ENCODE measurements at places on chromosomes 5 and 9.

DNA sequence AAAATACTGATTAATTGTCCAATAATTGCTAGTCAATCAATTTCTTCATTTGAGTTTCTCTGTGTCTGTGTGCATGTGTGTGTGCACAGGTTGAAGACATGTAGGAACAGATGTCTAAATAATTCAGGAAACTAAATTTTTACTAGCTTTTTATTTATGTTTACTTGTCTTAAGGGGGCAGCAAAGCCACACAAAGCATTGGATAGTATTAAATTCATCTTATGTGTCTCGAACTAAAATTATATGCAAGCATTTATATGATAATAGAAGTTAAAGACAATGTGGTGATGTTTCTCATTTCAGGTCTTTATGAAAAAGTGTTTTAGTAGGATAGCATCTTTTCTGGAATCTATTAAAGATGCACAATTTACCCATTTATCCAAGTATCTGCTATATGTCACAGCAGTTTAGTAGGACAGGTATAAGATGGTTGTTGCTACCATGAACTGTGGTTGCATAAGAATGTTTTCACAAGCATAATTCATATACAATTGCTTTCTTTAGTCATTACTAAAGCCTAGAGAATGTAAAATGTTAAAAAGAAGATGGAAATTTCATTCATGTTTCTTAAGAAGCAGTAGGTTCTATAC, 784.6 kb upstream of the NUDT12 start:
- DNase-seq = peak; percentile 10

- DNase-seq = no peak
Observed at GRCh38 chr5:191949-192690, 825 bp downstream of the LRRC14B start.

DNA sequence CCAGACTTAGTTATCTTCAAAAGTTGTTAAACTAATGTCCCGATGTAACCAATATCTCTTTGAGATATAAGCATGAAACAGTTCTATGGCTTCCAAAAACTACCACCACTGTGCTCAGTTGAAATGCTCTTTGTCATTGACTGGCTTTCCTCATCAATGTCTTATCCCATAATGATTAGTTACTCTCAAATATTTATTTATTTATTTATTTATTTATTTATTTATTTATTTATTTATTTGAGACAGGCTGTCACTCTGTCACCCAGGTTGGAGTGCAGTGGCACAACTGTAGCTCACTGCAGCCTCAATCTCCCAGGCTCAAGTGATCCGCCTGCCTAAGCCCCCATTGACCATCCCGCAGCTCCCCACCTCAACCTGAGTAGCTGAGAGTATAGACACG, 28.0 kb upstream of the MLLT3 start:
- no peak for DNase-seq

- DNase-seq = no peak
Observed at GRCh38 chr5:63768221-63768620, 194.0 kb downstream of the HTR1A start.

DNA sequence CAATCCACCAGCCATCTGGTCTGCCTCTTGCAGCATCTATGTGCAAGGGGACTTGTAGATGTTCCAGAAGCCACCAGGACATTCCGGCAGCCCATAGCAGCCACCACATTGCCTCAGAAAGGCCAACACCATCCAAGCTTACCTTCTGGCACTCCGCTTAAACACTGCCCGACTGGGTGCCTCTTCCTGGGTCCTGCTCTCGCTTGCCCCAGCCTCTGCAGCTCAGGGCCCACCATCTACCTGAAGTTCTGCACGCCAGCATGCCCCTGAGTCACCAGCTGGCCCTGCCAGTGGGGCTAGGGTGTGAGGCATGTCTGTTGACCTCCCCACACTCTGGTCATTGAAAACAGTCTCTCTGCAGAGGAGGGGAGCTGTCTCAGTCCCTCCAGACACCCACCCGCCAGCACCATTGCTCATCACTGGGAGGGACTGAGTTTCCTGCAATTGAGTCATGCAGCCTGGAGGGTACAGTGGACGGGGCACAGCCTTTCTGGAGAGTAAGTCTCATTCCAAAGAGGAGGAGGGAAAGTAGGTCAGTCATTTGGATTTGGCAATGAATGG, 16.9 kb upstream of the COL5A1 start:
- no peak for DNase-seq

DNA sequence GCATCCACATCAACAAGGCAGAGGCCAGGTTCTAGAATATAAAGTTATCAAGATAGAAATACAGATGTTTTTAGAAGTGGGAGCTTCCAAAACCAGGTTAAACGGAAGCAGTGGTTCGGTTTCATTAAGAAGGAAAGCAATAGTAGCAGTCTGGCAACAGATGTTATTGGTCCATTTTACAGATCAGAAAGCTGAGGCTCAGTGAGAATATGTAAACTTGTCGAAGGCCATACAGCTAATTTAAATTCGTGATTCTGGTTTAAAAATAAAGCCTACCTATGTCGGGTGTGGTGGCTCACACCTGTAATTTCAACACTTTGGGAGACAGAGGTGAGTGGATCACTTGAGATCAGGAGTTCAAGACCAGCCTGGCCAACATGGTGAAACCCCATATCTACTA, 160.6 kb downstream of the ARRDC3 start:
- DNase-seq = no peak

DNA sequence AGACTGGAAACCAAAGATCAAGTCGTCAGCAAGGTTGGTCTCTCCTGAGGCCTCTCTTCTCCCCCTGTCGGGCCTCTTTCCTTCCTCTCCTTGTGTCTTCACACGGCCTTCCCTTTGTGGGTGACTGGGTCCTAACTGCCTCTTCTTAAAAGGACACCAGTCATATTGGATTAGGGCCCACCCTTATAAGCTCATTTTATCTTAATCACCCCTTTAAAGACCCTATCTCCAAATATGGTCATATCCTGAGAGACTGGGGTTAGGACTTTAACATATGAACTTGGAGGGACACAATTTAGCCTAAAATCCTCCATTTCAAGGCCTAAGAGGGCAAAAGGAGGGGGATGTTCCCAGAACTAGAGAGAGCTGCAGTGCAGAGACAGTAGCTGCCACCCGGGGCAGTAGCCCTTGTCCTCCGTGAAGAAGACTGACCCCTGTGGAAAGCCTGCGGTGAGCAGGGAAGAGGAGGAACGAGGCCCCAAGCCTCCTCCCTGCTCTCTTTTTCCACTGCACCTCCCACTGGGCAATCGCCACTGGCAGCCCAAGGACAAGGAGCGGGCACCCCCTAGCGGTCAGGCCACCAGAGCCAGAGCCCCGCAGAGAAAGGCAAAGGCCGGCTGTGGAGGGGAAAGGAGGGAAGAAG, 34.9 kb downstream of the CFAP90 start:
- DNase-seq = peak; percentile 83

GRCh38 chr5:151924564-151925301, at the start of gene GLRA1:
TSS of gene GLRA1 (minus strand) at chr5:151924851. CDS start at chr5:151924549, 302 bp downstream.
- peak; percentile 45 for DNase-seq

DNA sequence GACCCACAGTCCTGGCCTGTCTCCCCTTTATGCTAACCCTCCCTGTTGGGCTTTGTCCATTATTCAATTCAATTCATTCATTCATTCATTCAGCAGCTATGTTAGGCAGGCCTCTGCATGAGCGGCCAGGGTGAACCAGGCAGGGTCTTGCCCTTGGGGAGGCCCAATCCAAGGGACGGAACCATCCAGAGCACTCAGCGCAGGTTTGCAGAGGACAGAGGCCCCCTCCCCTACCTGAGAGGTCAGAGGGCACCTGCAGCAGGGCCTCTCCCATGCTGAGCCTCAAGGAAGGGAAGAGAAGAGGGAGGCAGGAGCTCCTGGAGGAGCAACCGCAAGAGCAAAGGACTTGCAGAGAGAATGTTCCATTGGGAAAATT, 61.4 kb downstream of the C9orf50 start:
- no peak for DNase-seq

DNA sequence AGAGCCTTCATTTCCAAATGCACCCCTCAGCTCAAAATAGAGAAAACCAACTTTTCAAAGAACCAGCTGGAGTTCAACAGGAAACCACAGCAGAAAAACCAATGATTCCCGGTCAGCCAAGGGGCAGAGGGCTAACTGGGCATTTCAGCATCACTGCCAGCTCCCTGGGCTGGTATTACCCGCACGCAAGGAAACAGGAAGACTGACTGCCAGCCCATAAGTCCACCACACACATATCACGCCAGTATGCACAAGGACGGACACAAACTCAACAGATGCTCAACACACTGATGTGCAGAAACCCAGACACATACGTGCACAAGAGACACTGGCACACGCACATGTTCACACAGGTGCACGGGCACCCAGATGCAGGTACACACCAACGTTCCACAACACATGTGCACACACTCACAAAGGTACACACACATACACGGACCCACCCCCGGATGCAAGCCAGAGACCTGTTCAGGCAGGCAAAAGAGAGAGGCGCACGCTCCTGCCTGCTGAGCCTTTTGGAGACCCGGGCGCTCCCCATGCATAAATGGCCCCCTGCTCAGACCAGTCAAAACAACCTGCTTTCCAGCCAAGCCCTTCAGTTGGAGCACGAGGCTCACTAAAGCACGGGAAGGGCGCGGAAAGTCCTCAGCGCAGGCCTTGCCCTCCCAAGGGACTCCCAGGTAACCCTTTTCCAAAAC, 2.1 kb downstream of the ADAMTS2 start:
- DNase-seq = peak; percentile 48

GRCh38 chr9:101038488-101038887, 10.0 kb downstream of the PLPPR1 start:
- no peak for DNase-seq

DNA sequence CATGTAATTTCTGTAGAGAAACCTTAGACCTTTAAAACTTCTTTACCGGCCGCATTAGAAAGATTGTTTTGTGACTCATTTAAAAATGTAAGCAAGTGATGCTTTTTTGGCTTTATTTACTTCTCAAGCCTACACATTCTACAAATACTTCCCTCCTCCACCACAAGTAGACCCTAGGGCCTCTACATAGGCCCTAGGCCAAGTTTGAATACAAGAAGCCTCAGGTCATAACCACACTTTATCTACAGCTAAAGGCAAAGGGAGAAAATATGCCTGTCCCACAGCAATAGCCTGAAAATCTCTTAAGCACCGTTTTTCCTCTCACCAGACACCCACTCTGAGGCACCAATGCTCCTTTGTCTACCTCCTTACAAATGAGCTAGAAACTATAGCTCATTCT, 53.9 kb downstream of the CSNK1A1 start:
- no peak for DNase-seq

DNA sequence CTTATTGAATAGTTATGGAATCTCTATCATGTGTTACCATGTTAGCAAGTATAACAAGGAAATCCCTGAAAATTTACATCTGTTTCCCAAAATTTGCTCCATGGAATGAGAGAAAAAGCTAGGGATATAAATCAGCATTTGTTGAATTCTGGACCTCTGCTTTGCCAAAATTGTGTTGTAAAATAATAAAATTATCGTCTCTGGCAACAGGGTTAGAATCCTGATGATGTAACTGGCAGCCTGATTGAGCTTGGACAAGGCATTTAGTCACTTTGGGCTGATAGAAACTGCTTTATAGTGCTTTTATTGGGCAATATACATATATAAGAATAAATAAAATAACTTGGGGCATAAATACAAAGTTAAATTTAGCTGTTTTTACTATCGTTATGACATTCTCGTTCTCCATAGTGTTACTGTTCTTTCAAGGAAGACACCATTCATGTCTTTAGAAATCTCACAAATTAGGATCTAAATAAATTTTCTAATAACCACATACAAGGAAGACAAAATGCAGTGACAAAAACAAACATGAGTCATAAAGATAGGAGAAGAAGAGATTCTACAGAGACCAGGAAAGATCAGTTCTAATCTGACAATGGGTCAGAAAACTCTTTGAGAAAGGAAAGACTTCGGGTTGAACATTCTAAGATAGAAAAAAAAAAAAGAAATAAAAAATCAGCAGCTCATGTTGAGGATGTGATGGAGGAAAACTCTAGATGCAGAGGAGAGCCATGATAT, 145.0 kb upstream of the CDH10 start:
- no peak for DNase-seq

DNA sequence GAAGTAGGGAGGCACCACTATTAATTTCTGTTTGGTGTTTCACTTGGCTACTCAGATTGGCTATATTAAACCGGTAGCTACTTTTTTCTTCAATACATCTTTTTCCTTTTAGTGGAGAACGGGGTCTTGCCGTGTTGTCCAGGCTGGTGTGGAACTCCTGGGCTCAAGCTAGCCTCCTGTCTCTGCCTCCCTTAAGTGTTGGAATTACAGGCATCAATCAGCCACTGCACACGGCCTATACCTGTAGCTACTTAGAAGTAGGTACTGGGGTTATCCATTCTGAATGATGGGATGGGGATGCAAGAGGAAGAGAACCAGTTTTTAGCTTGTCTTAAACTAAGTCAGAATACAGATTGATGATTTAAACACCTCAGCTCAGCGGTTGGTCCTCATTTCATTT, 1.7 kb downstream of the UBE2D2 start:
- no peak for DNase-seq
